ENCODE measurements at places on chromosomes 16 and 17. TPM values are rescaled to one million over a fixed set of nuclear protein-coding genes. Genes with fewer than 3 reads are reported as not detected.

GRCh38 chr16:53281859-53282258 lies 152.4 kb upstream of the RBL2 start:
- no peaks in the 10 kb centered on the region for H3K27me3 ChIP-seq
- no peak overlapping the region for H3K27ac ChIP-seq
- DNase-seq: no peak
- H3K4me3 ChIP-seq: no peak overlapping the region

DNA sequence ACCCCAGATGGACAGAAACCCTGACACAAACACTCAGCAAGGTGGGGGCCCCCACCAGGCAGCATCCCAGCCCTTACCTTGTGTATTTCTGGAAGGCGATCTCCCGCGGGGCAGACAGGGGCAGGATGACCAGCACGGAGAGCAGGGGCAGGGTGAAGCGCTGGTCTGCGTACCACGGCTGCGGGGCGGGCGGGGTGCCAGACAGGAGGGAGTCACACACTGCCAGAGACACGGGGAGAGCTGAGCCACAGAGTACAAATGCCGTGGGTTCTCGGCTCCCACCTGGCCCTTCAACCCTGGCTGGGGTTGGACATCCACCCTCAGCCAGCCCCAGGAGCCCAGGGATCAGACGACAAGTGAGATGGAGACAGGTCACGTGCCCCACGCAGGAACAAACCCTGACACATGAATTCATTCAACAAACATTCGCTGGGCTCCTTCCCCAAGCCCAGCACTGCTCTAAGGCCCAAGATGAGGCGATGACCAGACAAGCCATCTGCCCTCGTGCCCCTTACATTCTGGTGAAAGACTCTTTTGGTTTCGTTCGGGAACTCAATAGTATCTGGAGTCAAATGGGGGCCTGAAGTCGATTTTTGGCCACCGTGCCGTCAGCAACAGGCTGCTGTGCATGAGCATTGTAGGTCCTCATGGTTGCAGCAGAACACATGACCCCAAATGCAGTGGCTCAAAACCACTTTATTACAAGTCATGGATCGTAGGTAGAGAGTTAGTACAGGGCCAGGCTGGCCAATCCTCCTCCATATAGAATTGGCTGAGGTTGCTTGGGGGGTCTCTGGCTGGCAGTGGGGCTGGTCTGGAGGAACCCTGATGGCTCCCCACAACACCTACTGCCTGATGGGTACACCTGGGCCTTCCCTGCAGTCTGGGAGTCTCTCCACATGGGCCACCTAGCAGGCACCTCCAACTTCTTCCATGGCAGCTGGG lies 9.1 kb downstream of the SLC38A8 start:
- DNase-seq: no peak
- no peaks in the 10 kb centered on the region for H3K36me3 ChIP-seq
- H3K27ac ChIP-seq: no peak overlapping the region
- H3K4me1 ChIP-seq: no peaks in the 10 kb centered on the region
- H3K27me3 ChIP-seq: peaks cover 10% of the 10 kb centered on the region

GRCh38 chr17:82745524-82745923 lies 6.3 kb upstream of the TBCD start:
- H3K4me3 ChIP-seq: no peak overlapping the region
- peaks cover 29% of the 10 kb centered on the region for H3K36me3 ChIP-seq
- no peaks in the 10 kb centered on the region for H3K4me1 ChIP-seq
- no peak overlapping the region for H3K27ac ChIP-seq
- DNase-seq: no peak

Gene PIPOX
- total RNA-seq: 1.3 TPM

DNA sequence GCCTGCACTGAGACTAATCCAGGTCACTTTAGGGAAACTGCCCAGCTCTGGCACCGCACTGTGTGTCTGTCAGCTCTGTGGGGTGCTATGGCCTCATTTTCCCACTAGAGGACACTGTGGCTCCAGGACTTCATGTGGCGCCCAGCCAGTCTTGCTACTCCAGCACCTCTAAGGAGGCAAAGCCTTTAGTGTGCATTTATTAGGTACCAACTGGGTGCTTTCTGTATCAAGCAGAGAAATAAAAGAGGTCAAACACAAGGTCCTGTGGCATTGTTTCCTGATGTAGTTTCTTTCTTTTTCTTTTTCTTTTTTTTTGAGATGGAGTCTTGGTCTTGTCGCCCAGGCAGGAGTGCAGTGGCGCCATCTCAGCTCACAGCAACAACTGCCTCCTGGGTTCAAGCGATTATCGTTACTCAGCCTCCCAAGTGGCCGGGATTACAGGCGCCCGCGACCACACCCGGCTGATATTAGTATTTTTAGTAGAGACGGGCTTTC lies 12.5 kb upstream of the RHBDL3 start:
- H3K36me3 ChIP-seq: no peaks in the 10 kb centered on the region
- no peaks in the 10 kb centered on the region for H3K4me1 ChIP-seq
- no peak overlapping the region for H3K27ac ChIP-seq
- H3K27me3 ChIP-seq: no peaks in the 10 kb centered on the region

Gene TBC1D3H
- not detected for total RNA-seq

DNA sequence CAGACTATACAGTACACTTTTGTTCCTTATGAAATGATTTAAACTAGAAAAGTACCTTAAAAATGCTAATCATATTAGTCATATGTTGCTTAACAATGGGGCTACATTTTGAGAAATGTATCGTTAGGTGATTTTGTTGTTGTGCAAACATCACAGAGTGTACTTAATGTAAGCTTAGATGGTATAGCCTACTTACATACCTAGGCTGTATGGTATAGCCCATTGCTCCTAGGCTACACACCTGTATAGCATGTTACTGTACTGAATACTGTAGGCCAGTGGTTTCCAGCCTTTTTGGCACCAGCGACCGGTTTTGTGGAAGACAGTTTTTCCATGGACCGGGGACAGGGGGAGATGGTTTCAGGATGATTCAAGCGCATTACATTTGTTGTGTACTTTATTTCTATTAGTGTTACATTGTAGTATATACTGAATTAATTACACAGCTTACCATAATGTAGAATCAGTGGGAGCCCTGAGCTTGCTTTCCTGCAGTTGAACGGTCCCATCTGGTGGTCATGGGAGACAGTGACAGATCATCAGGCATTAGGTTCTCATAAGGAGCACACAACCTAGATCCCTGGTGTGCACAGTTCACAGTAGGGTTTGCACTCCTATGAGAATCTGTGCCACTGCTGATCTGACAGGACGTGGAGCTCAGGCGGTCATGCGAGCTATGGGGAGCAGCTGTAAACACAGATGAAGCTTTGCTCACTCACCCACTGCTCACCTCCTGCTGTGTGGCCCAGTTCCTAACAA lies 35.0 kb upstream of the MRC2 start:
- no peaks in the 10 kb centered on the region for H3K27me3 ChIP-seq
- H3K36me3 ChIP-seq: peaks cover 64% of the 10 kb centered on the region
- no peak for DNase-seq
- no peaks in the 10 kb centered on the region for H3K4me1 ChIP-seq
- H3K4me3 ChIP-seq: no peak overlapping the region

- no peak for DNase-seq
- peak overlapping the region; percentile 6 for H3K4me3 ChIP-seq
- no peaks in the 10 kb centered on the region for H3K4me1 ChIP-seq
- H3K27me3 ChIP-seq: peaks cover 3% of the 10 kb centered on the region
- no peaks in the 10 kb centered on the region for H3K36me3 ChIP-seq
- H3K27ac ChIP-seq: peak overlapping the region; percentile 59
Observed at GRCh38 chr16:49652456-49653172, 203.3 kb downstream of the ZNF423 start.

DNA sequence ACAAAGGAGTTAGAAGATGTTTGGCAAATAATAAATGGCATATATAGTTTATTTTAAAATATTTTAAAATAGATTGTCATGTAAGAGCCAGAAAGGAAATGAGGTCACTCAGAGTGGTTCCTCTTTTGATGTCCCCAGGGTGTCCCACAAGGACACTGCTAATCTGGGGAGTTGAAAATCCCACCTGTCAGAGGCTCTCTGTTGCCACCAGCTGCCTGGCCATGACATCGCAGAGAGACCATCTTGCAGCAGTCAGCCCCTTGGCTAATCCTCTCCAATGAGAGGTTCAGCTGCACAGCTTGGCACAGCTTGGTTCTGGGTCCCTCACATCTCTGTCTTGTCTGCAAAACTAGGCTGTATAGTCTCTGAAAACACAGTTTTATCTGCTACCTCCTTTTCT lies 11.0 kb upstream of the RBFOX1 start:
- no peak for DNase-seq
- H3K27me3 ChIP-seq: no peaks in the 10 kb centered on the region
- no peak overlapping the region for H3K27ac ChIP-seq
- no peaks in the 10 kb centered on the region for H3K36me3 ChIP-seq

Gene CDRT15
- total RNA-seq: not detected

Gene ATP1B2
- total RNA-seq: 4.2 TPM

- peak overlapping the region; percentile 93 for H3K4me3 ChIP-seq
- no peaks in the 10 kb centered on the region for H3K36me3 ChIP-seq
- H3K4me1 ChIP-seq: peaks cover 29% of the 10 kb centered on the region
- no peaks in the 10 kb centered on the region for H3K27me3 ChIP-seq
- no peak for DNase-seq
- peak overlapping the region; percentile 78 for H3K27ac ChIP-seq
Observed at GRCh38 chr16:29790949-29791844, 646 bp downstream of the KIF22 start.

DNA sequence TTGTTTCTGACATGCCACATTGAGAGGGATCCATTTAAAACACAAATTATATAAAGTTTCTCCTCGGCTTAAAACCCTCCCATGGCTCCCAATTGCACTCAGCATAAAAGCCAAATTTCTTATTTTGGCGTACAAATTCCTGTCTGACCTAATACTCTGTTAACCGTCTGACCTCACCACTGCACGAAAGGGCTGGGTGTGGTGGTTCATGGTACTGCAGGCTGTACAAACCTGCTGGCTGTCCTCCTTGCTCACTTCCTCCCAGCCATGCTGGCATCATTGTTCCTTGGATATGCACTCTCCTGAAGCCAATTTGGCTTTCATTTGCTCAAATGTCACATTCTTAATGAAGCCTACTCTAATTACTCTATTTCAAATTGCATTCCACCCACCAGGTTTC lies 301.6 kb upstream of the C16orf82 start:
- no peak for DNase-seq
- H3K27me3 ChIP-seq: peaks cover 3% of the 10 kb centered on the region
- H3K27ac ChIP-seq: no peak overlapping the region
- H3K36me3 ChIP-seq: no peaks in the 10 kb centered on the region
- H3K4me3 ChIP-seq: no peak overlapping the region
- H3K4me1 ChIP-seq: no peaks in the 10 kb centered on the region

GRCh38 chr17:27529230-27529796 lies 73.1 kb downstream of the KSR1 start:
- H3K36me3 ChIP-seq: no peaks in the 10 kb centered on the region
- H3K4me1 ChIP-seq: peaks cover 40% of the 10 kb centered on the region
- H3K27ac ChIP-seq: no peak overlapping the region

GRCh38 chr16:57788252-57788841 lies 13.9 kb downstream of the KIFC3 start:
- no peak for DNase-seq
- H3K36me3 ChIP-seq: peaks cover 52% of the 10 kb centered on the region
- peak overlapping the region; percentile 7 for H3K27ac ChIP-seq
- H3K4me1 ChIP-seq: peaks cover 21% of the 10 kb centered on the region
- H3K4me3 ChIP-seq: no peak overlapping the region
- H3K27me3 ChIP-seq: no peaks in the 10 kb centered on the region

DNA sequence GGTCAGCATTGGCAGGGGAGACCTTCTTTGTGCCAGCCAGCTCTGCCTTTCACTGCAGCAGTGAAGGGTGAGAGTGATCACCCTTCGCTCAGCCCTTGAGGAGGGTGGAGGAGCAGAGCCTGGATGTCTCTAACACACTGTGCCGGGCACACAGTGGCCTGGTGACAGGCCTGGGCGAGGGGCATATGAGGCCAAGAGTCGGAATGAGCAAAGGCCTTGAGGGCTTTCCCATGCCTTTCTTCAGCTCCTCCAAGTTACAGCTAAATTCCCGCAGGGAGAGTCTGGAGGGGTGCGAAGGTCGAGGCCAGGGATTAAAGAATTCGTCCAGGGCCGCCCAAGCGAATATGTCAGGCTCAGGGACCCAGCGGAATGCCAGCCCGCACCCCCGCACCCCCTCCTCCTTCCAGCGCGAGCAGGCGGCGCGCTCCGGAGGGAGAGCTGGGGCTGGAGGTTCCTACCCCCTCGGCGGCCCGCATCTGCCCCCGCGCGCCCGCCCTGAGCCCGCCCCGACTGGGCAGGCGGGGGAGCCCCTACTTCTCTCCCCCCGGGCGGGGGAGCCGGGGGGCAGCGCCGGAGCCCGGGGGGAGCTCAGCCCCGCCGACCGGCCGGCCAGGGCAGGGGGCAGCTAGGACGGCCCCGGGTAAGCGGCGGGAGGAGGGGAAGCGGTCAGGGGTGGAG lies at the start of gene RASL10B:
TSS of gene RASL10B (plus strand) at position 401 of the 678 bp plus-strand sequence. CDS start 3,546 bp downstream, outside the sequence.
- H3K36me3 ChIP-seq: peaks cover 2% of the 10 kb centered on the region
- no peaks in the 10 kb centered on the region for H3K27me3 ChIP-seq
- peak within 1 kb of the TSS; percentile 67 for H3K4me3 ChIP-seq
- peaks cover 14% of the 10 kb centered on the region for H3K4me1 ChIP-seq

Gene CX3CL1
- total RNA-seq: 12.8 TPM

Gene CIITA
- 9.9 TPM for total RNA-seq

Gene SRR
- 10.1 TPM for total RNA-seq

DNA sequence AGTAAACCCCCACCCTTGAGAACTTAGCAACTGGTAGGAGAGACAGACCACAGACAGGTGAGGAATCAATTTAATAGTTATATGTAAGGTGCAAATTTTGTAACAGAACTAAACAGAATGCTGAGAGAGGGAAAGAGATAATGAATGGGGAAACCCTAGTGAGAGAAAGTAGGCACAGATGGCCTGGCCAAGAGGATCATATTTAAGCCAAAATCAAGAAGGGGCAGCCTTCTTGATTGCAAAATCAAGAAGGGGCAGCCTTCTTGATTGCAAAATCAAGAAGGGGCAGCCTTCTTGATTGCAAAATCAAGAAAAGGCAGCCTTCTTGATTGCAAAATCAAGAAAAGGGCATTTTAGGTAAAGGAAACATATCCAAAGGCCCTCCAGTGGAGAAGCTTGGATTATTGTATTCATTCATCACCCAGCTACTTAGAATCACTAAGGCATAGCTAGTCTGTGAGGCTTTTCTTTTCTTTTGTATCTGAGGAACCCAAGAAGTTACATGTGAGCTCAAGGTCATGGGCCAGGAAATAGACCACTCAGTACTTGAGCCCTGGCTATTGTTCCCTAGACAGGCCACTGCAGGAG lies 190.6 kb downstream of the CYLD start:
- no peaks in the 10 kb centered on the region for H3K36me3 ChIP-seq
- no peaks in the 10 kb centered on the region for H3K27me3 ChIP-seq
- no peak overlapping the region for H3K27ac ChIP-seq
- H3K4me1 ChIP-seq: no peaks in the 10 kb centered on the region
- DNase-seq: no peak

Gene PRR15L
- total RNA-seq: 26.6 TPM

All from suprapubic skin (tissue), 4 donors.